GM23338 (cell line): ENCODE measurements at places on chromosomes 3 and 15. TPM values are rescaled to one million over a fixed set of nuclear protein-coding genes. Genes with fewer than 3 reads are reported as not detected.
A peak's percentile ranks its signal among the peaks of the same experiment; 100 is the strongest.

GRCh38 chr3:179418610-179419009 is 32.7 kb downstream of the GNB4 start:
- DNase-seq, result no peak

- no peak for DNase-seq
These were observed 450.1 kb upstream of the THBS1 start for GRCh38 chr15:39130556-39131379.

GRCh38 chr3:40211579-40211978 is 97.9 kb upstream of the EIF1B start:
- no peak for DNase-seq

- DNase-seq, result peak; percentile 80
These were observed 32.2 kb upstream of the ACP3 start for GRCh38 chr3:132284781-132285619.

DNA sequence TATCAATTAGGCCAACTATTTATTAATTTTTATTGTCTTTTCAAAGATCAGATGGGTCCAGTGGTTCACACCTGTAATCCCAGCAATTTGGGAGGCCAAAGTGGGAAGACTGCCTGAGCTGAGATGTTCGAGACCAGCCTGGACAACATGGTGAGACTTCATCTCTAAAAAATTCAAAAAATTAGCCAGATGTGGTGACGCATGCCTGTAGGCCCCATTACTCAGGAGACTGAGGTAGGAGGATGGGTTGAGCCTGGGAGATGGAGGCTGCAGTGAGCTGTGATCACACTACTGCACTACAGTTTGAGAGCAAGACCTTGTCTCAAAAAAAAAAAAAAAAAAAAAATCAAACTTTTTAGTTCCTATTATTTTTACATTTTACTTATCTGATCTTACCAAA is 8.2 kb downstream of the AP3S2 start:
- no peak for DNase-seq

DNA sequence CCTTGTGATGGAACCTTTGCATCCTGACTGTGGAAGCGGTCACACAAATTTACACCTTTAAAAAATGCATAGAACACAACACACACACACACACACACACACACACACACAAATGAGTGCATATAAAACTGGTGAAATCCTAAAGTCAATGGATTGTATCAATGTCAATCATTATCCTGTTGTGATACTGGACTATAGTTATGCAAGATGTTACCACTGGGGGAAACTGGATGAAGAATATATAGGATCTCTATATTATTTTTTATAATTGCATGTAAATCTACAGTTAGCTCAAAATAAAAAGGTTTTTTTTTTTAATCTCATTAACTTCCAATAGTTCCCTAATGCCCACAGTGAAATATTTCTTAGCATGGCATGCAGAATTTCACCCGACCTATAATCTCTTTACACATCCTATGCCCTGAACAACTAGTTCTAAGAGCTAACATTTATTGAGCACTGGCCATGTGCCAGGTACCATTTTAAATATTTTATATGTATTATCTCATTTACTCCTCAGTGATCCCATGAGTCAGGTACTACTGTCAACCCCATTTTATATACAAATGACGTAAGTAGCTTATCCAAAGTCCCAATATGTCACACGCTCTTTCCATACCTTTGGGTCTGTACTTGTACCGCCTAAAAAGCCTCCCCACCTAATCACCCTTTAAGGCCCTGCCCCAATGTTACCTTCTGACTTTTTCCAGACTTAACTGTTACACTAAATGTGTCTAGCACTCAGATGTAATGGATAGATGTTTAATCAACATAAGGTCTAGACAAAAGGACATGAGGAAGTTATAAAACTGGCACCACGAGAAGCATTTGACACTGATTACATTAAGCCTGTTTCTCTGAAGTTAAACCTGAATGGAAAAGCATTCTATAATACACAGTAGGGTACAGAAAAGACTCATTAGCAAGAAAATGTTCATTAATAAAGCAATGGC is 5.5 kb downstream of the ABCC5 start:
- no peak for DNase-seq

DNA sequence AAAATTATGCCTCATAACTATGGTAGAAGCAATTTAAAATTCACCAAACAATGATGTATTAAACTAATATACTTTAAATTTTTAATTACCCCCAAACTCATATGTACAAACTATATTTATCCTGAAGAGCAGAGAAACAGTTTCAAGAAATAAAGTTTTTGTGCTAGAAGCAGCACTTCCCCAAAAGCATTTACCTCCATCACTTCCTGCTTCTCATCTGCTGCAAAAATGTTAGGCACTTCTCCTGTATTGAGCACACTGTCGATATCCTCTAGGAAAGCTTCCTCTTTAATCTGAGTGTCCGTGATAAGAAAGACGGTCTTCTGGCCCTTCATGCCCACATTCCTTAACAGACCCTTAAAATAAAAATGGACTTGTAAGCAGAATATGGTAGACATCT is 101.5 kb upstream of the ASB14 start:
- no peak for DNase-seq

DNA sequence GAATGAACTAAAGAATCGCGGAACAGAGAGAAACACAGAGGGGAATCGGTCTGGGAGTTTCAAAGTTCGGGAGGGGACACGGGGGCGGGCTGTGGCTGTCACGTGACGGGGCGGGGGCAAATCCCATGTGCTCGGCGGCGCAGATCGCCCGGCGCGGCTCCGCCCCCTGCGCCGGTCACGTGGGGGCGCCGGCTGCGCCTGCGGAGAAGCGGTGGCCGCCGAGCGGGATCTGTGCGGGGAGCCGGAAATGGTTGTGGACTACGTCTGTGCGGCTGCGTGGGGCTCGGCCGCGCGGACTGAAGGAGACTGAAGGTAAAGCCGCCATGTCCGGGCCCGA is at the start of gene EIF4G1:
Gene EIF4G1 (plus strand): TSS at position 244 of the 337 bp plus-strand sequence. CDS start 1,191 bp downstream, outside the sequence.
- peak; percentile 95 for DNase-seq

DNA sequence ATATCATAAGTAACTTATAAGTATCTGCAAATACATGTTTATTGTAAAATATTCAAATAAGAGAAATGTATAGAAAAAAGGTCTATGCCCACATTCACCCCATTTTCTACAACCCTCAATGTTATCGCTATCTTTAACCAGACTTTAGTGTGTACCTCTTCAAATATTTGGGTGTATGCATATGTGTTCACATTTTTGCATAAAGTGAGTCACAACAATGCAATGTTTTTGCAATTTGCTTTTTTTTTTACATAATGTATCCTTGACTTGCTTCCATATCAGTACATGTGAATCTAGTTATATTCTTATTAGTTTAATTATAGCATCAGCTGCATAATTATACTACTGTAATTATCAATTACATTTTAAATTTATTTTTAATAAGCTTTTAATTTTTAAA is 117.3 kb upstream of the LYSMD4 start:
- DNase-seq, result no peak

DNA sequence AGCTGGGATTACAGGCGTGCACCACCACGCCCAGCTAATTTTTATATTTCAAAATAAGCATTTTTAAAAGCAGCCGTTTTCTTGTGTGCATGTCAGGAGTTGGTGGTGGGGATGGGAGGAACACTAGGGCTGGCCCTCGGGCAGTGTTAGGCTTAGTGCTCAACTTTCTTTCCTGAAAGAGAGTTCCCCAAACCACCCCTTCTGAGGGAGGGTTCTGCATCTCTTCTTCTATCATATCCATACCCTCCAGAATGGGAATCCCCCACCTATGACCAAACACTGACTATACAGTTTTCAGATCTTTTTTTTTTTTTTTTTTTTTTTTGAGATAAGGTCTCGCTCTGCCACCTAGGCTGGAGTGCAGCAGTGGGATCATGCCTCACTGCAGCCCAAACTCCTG is 12.5 kb downstream of the PFKFB4 start:
- DNase-seq, result no peak

DNA sequence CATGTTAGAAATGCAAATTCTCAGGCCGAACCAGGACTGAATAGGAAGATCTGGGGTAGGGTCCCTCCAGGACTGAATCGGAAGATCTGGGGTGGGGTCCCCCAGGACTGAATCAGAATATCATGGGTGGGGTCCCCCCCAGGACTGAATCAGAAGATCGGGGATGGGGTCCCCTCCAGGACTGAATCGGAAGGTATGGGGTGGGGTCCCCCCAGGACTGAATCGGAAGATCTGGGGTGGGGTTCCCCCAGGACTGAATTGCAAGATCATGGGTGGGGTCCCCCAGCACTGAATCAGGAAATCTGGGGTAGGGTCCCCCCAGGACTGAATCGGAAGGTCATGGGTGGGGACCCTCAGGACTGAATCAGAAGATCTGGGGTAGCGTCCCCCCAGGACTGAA is 48.2 kb upstream of the TNK2 start:
- DNase-seq, result no peak

DNA sequence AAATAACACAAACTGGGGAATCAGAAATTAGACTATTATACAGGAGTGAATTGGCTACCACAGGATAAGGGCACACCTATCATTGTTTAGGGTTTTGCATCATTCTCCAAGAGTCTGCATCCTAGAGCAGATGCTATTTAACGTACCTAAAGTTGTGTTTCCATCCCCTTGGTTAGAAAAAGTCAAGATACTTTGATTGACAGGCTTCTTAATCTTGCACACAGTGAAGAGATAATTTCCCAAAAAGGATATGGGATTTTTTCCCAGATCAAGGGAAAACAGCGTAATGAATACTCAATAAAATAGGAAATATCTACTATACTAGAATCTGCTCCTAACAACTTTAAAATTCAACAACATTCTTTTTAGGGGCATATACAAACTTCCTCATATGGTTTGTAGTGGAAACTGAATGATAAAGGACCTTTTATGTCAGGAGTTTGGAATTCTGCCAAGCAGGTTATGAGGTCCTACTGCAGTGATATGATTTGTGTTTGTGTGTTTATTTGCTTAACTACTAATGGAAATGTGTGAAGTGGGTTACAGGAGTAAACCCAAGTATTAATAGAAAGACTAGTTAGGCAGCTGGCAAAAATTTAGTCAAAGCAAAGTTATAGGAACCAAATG is 124.1 kb upstream of the MME start:
- DNase-seq, result no peak

- no peak for DNase-seq
These were observed 5.2 kb downstream of the SNRK start for GRCh38 chr3:43291546-43291945.

DNA sequence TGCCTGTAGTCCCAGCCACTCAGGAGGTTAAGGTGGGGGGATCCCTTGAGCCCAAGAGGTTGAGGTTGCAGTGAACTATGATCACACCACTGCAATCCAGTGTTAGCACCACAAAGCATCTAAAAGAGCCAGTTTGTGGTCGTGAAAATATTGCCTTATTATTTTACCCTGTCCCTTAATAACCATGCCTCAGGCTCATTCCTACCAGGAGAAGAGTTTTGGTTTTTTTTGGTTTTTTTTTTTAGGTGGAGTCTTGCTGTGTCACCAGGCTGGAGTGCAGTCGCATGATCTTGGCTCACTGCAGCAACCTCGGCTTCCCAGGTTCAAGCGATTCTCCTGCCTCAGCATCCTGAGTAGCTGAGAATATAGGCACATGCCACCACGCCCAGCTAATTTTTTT is 17.9 kb upstream of the AVEN start:
- no peak for DNase-seq

GRCh38 chr3:189941125-189941524 is 179.6 kb downstream of the P3H2 start:
- DNase-seq, result peak; percentile 14

GRCh38 chr3:83802801-83803200 is 1156.0 kb upstream of the CADM2 start:
- no peak for DNase-seq

DNA sequence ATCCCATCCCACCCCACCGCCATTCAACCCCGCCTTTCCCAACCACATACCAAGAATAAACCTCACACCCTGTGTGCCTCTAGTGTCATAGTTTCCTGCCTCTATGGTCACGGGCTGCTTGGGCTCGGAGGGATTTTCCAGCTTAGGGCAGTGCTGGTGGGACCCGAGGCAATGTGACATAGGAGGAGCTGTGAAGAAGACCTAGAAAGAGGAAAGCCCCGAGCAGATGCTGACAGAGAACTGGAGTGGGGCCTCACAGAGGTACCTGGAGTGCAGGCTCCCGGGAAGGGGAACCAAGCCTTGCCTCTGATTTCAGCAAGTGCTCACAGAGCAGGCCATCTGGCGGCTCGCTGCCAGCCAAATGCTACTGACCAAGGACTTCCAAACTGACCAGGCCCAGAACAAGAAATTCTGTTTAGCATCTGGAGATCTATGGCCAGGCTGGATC is 27.5 kb downstream of the BHLHE40 start:
- no peak for DNase-seq

DNA sequence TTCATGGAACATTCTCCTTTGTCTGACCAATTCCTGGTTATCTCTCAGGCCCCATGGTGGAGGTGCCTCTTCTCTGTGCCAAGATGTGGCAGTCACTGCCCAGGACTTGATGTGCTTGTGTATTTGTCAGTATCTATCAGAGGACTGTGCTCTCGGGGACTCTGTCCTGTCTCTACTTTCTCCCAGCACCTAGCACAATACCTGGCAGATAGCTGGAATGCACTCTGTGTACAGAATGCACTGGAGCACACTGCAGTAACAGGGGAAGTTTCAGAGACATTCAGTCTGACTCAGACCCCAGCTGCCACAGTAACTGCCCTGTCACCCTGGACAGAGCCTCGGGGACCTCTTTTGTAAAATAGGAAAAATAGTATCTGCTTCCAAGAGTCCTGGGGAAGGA is 34.6 kb upstream of the SV2B start:
- no peak for DNase-seq

DNA sequence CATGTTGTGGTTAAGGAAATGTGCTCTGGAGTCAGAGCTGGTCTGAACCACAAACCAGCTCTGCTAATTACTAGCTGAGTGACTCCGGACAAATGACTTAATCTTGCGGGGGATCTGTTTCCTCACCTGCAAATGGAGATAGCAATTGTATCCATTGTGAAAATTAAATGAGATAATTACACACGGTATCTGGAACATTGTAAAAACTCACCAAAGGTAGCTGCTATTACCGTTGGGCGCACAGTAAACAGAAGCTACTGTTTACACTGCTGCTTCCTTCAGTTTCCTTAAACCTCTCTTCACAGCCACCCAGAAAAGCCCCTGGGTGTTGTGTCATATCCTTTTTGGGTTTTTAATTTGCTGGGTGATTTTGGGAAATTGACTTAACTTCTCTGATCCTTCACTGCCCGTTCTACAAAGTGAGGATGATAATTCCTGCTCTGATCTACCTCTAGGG is 107.8 kb downstream of the MEGF11 start:
- no peak for DNase-seq

Gene CPEB1
- 4.1 and 5.2 TPM in 2 replicates for polyA plus RNA-seq

Gene EXD1
- not detected in 2 replicates for polyA plus RNA-seq

Gene AGBL1
- polyA plus RNA-seq, result not detected in 2 replicates

Gene TUSC7
- polyA plus RNA-seq, result not detected in 2 replicates

Gene POTEB
- polyA plus RNA-seq, result not detected in 2 replicates

Gene CHRNA5
- 23.3 and 29.3 TPM in 2 replicates for polyA plus RNA-seq

Gene MYZAP
- 1.0 and 1.1 TPM in 2 replicates for polyA plus RNA-seq

Gene COL6A5
- polyA plus RNA-seq, result 0.05 TPM in 1 of 2 replicates, not detected in the other

Gene A4GNT
- polyA plus RNA-seq, result not detected in 2 replicates

Gene CFAP91
- polyA plus RNA-seq, result 2.3 and 2.4 TPM in 2 replicates

Gene RYK
- 24.9 and 31.4 TPM in 2 replicates for polyA plus RNA-seq
